NCI-H524 (cell line): ENCODE measurements at places on chromosomes 4 and X.

- DNase-seq, result no peak
Observed at GRCh38 chr4:75547647-75548387, 8.0 kb upstream of the ODAPH start.

GRCh38 chr4:10192331-10192730, 75.7 kb upstream of the WDR1 start:
- DNase-seq, result no peak

DNA sequence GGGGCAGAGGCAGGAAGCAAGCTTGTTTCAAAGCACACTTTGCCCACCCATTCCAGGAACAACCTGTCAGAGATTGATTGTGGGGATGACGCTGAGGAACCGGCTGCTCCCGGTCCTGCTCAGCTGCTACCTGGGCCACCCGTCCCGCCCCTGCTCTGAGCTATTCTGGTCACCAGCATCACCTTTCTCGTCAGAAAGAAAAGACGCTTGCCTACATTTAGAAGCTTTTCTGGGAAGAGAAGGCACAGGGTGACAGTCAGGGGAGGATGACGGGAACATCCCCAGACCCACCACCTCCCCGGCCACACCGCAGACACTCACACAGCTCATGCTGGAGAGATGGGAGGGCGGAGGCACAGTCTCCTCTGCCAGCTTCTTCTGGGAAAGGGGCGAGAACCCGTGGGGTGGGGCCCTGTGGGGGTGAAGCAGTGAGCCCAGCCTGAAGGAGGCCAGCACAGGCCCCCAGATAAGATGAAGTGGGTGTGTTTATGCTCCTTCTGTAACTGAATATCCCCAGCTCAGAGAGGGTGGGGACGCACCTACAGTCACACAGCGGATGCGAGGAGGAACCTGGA, 81.8 kb downstream of the CPZ start:
- no peak for DNase-seq

DNA sequence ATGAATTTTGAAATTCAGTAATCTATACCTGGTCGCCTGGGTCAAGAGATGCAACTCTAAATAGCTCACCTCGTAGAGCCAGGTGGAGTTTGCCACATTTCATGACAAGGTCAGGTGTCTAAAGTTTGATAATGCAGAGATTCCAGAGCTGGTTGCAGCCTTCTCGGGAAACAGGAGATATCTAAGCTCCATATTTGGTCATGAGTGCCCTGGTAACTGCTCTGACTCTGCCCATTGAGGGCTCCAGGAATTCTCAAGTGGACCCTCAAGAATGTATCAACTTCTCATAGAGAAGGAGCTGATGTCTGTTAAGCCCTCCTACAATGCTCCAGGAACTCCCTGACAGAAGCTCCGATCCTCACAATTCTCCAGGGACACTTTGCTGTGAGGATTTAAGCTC, 33.2 kb upstream of the TSPAN5 start:
- DNase-seq, result no peak

- no peak for DNase-seq
Observed at GRCh38 chr4:48370260-48371134, 29.2 kb downstream of the SLAIN2 start.

GRCh38 chr4:68591204-68591603, 15.1 kb upstream of the UGT2B17 start:
- no peak for DNase-seq
